Hematopoietic multipotent progenitor cell treated with erythropoietin and hydrocortisone succinate and interleukin-3 and kit ligand, for 15 days (in vitro differentiated cells): ENCODE measurements at places on chromosomes 4 and X.

GRCh38 chr4:170662250-170662649 is 572.5 kb upstream of the AADAT start:
- no peak for DNase-seq

- no peak for DNase-seq
Observed at GRCh38 chr4:64642936-64643335, 233.7 kb upstream of the TECRL start.

GRCh38 chr4:37533286-37534033 is 152.7 kb downstream of the RELL1 start:
- DNase-seq, result no peak

- no peak for DNase-seq
Observed at GRCh38 chr4:149136951-149137620, 678.6 kb downstream of the IQCM start.

DNA sequence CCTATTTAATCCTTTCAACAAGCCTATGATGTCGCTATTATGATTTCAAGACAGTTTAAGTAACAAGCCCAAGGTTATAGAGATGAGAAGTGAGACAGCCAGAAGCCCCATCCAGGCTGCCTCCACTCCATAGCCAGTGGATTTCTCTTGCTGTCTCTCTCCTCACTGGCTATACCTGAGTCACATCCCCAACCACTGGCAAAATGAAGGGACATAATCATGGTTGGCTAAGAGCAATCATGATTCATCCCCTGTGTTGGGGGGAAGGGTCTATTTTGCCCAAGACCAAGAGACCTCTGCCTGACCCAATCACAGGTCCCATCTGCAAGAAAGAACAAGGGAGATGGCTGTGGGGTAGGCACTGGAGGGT is 334.9 kb upstream of the GATB start:
- DNase-seq, result no peak

DNA sequence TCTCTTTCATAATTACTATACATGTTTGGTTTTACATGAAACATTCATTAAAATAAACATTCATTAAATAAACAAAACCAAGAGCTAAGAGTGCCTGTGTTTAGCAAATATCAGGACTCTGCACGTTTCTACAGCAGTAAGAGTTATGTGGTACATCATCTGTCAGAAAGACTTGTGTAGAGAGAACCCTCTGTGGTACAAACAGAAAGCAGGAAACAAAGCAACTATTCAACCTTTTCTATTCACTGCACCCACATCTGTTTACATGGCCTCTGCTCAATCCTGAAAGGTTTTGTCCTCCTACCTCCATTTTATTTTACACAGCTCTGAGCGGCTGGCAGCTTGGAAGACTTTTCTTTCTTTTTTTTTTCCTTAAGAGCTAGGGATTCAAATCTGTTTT is 90.7 kb upstream of the PCDH18 start:
- DNase-seq, result no peak

DNA sequence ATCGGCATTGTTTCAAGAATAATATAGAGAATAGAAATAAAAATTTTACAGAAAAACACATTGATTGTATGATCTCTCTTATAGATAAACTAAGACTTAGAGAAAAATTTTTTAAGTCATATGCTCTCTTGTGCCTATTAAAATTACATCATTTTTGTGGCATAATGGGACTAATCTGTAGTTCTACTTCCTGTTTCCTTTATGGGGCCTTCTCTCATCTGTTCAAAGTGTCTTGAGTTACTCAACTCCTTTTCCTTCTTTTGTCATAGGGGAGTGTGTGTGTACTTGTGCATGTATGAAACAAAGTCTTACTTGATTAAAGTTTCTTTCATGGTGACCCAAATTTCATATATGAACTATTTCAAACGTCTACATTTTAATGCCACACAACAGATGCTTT is 1448.9 kb upstream of the TENM3 start:
- DNase-seq, result no peak

GRCh38 chrX:74980802-74981201 is 55.5 kb upstream of the NEXMIF start:
- no peak for DNase-seq

- DNase-seq, result no peak
Observed at GRCh38 chr4:171582961-171583581, 230.1 kb upstream of the GALNTL6 start.

GRCh38 chr4:88746206-88746605 is 48.6 kb upstream of the NAP1L5 start:
- DNase-seq, result no peak

DNA sequence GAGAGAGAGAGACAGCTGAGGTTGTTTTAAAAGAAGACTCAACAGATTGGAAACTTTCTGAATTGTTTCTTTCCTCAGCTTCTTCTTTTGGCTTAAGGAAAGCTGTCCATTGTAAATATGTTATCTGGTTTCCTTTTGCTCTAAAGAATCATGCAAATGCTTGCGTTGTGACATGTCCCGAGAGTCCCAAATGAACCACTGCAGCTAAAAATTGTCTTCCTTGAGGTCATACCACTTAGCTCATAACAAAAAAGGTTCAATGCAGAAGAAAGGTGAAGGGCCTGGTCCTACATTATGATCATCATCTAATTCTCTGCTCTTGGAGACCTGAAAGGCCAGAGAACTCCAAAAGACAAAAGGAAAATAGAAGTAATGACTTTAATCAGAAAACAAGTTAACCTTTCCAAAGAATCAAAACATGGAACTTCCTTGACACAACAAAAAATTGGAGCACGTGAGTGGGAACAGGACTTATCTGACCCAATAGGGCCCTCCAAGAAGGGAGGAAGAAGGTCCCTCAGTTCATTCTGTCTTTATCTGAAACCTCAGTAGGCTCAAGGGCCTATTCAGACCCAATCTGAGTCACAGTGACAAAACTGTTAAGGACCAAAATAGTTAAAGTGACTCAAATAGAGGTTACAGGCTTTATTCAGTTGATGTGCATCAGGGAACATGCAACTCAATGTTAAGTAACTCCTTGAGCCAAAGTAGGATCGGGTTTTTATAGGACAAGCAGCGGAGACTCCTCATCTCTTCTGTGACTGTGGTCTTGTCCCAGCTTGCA is 14.7 kb upstream of the VSIG1 start:
- DNase-seq, result no peak

- no peak for DNase-seq
Observed at GRCh38 chr4:121633653-121634052, 63.1 kb downstream of the ANXA5 start.

DNA sequence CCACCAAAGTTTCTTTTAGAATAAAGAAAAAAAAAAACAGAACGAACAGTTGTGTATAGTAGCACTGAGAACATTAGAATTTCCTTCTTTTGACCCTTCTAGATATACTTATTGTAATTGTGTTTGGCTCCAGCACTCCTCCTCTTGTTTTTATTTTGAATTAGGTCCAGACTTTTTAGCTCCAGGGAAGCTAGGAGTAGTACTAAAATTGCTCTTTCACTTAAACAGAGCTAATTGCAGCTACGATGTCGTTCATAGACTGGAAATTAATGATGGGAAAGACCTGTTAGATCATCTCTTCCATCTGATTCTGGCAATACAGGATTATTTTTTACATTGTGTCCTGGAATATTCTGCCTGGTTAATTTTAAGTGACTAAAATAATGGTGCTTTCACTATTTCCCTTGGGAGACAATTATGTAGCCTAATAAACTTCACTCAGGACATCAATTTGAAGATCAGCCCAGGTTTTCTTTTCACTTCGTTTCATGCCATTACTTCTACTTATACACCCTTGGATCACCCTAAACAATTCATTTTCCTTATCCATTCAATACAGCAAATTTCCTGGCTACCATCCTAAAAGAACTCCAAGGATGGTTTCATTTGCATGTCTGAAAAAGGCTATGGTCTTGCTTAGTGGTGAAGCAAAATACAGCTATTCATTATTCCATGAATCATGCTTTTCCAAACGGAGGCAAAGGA is 480.8 kb upstream of the TECRL start:
- DNase-seq, result no peak

DNA sequence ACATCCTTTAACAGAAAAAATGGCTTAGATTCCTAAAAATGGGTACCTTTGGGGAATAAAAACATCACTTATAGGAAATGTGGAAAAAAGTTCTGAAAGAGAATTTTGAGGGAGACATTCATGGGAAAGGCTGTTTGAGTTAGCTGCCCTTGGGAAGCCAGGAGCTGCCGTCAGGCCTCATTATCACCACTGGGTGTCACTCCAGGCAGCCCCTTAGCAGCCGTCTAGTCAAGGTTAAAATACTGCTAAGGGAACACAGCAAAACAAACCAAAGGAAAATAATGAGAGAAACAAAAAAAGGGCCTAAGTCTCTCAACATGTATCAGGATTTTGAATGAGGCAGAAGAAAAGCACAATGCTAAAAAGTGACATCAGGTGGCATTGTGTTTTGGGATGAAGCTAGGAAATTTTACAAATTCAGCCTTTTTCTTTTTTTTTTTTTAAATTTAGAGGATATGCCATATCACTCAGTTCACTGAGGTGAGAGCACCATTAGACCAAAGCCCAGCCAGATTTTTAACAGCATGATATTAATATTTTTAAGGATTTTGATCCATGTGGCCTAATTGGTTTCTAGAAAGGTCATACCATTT is 235.3 kb downstream of the GPAT3 start:
- peak; percentile 34 for DNase-seq

GRCh38 chr4:142272452-142272851 is 573.6 kb downstream of the INPP4B start:
- no peak for DNase-seq

DNA sequence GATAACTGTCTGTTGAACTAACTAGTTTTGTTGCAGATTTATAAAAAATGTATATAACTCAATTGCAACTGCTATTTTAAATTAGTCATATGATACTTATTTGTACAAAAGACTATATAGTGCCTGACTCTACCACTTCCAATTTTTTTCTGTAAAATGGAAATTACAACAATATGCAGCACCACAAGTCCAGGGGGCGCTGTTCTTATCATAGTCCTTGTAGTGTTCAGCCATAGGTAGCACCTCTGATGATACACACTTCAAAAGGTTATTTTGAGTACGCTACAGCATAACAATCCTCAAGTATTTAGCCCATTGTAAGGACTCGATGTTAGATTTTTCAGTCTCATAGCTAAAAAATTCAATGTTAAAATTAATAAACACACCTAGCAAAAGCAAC is 174.9 kb downstream of the CORIN start:
- DNase-seq, result peak; percentile 7

DNA sequence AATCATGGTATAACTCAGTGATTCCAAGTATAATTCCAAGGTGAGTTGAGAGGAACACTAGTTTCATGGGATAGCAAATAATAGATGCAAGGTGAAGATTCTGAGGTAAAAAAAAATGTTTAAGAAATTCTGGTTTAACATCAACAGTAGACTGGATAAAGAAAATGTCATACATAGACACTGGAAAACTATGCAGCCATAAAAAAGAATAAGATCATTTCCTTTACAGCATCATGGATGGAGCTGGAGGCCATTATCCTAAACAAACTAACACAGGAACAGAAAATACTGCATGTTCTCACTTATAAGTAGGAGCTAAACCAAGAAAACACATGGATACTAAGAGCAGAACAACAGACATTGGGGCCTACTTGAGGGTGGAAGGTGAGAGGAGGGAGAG is 54.6 kb upstream of the LEF1 start:
- DNase-seq, result no peak

DNA sequence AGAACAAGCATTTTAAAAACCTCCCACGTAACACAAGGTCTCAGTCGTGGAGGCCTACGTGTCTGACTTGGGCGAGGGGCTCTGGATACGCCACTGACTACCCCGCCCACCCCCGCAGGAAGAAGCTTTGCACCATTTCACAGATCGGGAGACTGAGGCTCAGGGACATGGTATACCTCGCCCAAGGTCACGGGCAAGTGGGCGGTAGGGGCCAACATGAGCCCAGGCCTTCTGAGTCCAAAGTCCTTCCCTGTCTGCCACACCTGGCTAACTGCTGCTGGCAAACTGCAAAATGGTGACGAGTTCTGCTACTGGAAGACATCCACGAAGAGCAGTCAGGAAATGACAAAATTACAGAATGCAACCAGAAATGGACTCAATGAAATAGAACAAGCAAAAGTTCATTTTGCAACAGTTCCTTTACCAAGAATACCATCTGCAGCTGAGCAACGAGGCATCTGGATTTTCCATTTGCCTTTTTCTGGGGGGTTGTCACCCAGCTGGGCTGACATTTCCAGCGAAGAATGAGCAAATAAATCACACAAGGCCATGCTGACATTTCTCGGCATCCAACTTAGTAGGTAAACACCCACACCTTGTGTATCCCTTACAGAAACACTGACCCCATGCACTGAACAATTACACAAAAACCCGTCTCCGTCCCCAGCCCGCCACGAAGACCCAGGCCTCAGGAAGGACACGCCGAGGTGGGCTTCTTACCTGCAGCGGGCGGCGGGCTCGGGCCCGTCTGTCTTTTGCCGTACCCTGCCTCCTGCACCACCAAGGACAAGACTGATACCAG is 70.2 kb upstream of the AFAP1 start:
- DNase-seq, result no peak

DNA sequence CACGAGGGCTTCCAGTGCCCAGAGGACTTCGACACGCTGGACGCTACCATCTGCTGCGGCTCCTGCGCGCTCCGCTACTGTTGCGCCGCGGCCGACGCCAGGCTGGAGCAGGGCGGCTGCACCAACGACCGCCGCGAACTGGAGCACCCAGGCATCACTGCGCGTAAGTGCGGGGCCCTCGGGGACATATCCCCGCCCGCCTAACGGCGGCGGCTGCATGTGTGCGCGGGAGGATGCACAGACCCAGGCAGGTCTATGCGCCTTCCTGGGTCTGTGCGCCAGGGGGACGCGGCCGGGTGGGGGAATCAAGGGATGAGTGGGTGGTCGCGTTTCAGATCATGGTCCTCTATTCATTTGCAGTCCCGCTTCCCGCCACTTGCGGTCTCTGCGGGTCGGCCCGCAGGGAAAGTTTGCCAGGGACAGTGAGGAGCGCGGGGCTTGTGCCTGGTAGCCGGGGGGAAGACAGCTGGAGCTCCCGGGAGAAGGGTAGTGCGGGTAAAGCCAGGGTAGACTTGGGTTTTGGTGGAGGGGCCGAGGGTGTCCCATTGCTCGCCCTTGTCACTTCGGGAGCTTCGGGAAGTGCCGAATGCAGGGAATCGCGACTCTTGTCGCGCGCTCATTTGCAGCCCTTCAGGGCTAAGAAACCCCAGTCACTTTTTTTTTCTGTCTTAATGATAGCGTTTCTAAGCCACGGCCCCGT is 1.0 kb downstream of the SHISA3 start:
- DNase-seq, result no peak

DNA sequence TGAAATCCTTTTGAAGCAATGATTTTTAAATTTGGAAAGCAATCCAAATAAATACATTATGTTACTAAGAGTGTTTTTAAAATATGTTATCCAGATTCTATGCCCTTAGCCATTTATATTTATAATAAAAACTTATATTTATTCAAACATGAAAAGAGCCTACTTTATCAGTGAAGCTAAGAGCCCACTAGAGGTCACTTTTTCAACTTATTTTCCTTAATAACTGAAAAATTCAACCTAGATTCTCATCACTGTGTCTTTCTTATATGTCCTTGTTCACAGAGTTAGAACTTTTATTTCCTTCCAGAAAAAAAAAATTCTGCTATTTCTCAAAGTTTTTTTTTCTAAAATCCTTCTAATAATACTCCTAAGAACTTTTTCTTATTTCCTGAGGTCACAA is 23.9 kb downstream of the PRDM8 start:
- peak; percentile 5 for DNase-seq

GRCh38 chr4:68906780-68907137 is 44.8 kb downstream of the UGT2A3 start:
- no peak for DNase-seq

GRCh38 chr4:138341739-138342415 is 99.7 kb upstream of the SLC7A11 start:
- DNase-seq, result no peak
